CD4-positive, alpha-beta T cell (primary cell): ENCODE measurements at places on chromosomes 7 and 10.

DNA sequence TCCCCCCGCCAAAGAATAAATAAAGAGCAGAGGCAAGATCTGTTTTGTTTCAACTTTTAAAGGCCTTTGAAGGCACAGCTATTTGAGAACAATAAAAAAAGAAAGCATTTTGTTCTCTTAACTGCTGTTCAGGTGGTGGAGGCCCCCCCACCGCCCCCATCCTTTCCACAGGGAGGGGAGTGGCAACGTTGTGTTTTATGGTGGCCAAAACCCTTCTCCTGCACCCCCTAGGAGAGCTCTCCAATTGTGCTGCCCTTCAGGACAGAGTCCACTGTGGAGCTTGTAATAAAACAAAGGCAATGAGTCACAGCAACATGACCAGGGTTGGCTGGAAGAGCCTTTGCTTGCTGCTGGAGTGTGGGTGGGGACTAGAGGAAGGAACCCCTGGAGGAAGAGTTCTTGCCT, 987.9 kb downstream of the KCNMA1 start:
- DNase-seq, result no peak

DNA sequence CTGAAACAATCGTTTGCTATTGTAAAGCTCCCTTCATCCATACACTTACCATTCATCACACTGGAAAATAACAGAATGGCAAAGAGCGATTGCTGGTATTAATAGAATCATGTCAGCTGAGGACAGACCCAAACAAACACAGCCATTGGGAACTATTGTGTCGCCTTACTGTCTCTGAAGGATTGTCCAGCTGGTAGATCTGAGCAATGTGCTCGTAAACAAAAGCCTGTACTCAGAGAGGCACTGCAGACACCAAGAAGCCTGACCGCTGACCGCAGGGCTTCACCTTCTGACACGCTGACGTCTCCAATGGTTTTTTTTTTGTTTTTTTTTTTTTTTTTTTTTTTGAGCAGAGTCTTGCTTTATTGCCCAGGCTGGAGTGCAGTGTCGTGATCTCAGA, 151.0 kb upstream of the FRMD4A start:
- DNase-seq, result no peak

- no peak for DNase-seq
Measured at GRCh38 chr7:158249692-158250091, 337.9 kb downstream of the PTPRN2 start.

- DNase-seq, result peak; percentile 83
Measured at GRCh38 chr10:1938317-1938716, 201.0 kb upstream of the ADARB2 start.

DNA sequence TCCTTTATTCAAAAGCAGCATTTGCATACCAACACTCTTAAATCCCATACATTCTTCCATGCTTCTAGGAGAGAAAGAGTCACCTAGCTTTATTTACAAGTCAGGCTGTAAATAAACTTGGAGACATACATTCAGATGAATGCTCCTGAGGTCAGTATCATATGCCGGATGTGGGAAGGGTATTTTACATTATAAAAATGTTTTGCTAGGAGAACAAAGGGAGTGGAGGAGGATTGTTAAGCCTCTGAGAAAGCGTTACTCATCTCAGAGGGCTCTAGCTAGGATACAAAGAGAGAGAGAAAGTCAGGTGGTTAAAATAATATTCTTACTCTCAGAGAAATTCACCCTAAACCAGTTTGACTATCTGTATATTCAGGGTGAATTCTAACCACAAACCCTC, 300.9 kb upstream of the NPSR1 start:
- DNase-seq, result no peak

GRCh38 chr10:98916526-98917125, 319.0 kb downstream of the HPSE2 start:
- DNase-seq, result no peak

- no peak for DNase-seq
Measured at GRCh38 chr10:119754085-119754484, 28.2 kb downstream of the INPP5F start.

DNA sequence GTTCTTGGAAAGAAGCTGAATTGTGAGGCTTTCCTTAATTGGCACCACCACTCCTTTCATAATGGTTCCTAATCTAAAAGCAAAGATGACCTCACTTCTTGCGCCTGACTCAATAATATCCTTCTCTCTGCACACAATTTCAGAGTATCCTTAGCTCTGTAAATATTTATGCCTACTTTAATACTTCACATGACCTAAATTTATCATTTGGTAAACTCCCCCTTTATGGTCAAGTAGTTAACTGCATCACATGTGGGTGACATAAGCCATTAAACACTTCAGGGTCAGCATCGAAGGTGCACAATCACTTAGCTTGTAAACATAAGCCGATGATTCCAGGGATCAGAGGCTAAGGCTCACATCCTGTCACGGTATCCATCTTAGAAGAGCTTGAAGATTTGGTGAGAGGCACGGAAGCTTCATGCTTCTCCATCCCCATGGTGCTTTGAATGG, 7.3 kb upstream of the RHOBTB1 start:
- no peak for DNase-seq

DNA sequence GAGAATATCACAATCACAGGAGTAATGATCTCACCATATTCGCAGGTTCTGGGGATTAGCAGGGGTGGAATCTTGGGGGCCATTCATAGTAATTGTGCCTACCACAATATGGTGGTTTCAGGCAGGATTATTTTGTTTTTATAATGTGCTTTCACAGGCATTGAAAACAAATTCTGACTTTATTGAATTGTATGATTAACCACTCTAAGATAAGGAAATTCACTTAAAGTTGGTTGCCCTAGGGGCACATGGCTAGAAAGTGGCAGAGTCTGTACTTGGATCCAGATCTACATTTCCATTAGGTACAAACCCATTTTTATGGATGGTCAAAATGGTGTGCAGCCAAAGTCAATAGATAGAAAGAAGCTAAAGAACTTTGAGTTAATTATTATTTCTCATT, 1.7 kb downstream of the CROT start:
- no peak for DNase-seq

DNA sequence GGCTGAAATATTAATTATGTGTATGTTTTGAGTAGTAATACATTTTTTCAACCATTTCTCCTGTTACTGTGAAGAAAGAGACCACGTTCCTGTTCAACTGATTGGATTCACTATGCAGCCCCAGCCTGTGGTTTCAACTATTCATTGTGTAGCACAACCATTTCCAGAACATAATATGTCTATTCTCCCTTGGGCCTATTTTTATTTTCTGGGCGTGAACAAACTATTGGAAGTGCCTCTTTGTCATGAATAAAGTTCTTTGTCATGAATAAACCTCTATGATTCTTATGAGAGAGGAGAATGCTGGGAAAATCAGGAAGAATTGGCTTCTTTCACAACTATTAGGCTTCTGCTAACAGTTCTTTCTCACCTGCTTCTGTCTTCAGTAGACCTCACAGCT, 152.4 kb downstream of the GNAT3 start:
- DNase-seq, result no peak

GRCh38 chr10:114336823-114337509, 67.3 kb downstream of the AFAP1L2 start:
- DNase-seq, result no peak

- no peak for DNase-seq
Measured at GRCh38 chr10:72796042-72796441, 97.5 kb upstream of the OIT3 start.

- DNase-seq, result no peak
Measured at GRCh38 chr10:69817078-69817581, 15.4 kb downstream of the COL13A1 start.

GRCh38 chr10:71210542-71210871, 1.9 kb upstream of the UNC5B start:
- DNase-seq, result no peak

DNA sequence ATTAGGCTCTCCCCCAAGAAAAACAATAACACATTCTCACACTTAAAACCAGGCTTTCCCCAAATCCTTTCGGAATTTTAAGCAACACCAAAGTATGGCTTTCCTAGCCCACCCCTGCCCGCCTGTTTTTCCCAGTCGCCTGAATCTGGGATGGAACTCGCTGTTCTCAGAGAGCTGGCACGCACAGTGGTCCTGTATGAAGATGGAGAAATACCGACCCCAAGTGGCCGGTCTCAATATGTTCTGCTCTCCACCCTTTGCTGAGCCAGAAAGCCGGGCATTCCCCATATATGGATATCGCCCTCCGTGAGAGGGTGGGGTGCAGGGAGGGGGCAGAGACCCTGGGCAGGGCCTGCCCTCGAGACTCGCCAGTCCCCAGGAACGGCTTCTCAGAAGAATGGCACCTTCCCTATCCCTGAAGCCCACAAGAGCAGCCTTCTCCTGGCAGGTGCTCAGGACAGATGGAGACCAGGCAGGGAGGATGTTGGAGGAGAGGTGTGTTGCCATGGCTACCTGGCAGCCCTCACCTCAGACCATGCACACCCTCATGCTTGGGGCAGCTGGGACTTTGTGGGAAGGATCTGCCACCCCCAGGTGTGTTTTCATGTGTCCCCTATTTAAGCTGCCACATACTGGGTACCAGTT, 3.4 kb downstream of the TACR2 start:
- DNase-seq, result peak; percentile 32

GRCh38 chr7:138549082-138549481, 89.0 kb downstream of the TRIM24 start:
- no peak for DNase-seq

- DNase-seq, result no peak
Measured at GRCh38 chr7:159197066-159197975, 52.7 kb upstream of the VIPR2 start.

DNA sequence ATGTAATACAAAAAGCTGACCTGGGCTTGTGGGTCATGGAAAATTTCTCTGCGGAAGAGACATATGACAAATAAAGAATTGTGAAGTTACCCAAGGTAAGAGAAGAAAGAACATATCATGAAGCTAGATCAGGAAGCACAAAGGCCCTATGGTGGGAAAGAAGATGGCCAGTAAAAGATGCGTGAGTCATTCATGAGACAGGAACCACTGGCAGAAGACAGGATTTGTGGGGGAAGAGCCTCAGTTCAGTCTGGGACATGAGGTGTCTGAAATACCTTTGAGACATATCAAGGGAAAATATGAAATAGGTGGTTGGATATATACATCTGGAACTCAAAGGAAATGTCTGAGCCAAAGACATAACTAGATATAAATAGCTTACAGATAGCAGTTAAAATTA, 27.7 kb upstream of the AMPH start:
- DNase-seq, result no peak

DNA sequence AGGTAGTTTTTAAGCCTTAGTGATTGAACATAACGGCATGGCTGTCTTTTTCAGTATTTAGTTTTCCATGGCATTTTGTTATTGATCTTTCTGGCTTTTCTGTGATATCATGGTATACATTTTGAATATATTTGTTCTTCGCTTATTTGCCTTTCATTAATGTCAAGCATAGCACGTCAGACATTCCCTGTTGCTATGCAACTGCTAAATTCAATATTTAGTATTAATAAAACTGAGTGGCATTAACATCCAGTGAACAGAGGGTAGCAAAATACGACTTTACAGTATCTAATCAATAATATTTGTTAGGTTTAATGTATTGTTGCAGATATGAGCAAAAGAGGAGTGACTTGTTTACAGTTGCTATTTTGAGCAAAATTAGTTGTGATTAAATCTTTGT, 72.5 kb downstream of the LCOR start:
- no peak for DNase-seq

GRCh38 chr7:79091011-79091410, 362.5 kb downstream of the MAGI2 start:
- DNase-seq, result no peak

GRCh38 chr7:128728598-128728997, 10.6 kb upstream of the CALU start:
- no peak for DNase-seq

- no peak for DNase-seq
Measured at GRCh38 chr7:114934713-114935112, 12.8 kb downstream of the MDFIC start.

GRCh38 chr10:88916231-88916630, 36.2 kb downstream of the STAMBPL1 start:
- no peak for DNase-seq

DNA sequence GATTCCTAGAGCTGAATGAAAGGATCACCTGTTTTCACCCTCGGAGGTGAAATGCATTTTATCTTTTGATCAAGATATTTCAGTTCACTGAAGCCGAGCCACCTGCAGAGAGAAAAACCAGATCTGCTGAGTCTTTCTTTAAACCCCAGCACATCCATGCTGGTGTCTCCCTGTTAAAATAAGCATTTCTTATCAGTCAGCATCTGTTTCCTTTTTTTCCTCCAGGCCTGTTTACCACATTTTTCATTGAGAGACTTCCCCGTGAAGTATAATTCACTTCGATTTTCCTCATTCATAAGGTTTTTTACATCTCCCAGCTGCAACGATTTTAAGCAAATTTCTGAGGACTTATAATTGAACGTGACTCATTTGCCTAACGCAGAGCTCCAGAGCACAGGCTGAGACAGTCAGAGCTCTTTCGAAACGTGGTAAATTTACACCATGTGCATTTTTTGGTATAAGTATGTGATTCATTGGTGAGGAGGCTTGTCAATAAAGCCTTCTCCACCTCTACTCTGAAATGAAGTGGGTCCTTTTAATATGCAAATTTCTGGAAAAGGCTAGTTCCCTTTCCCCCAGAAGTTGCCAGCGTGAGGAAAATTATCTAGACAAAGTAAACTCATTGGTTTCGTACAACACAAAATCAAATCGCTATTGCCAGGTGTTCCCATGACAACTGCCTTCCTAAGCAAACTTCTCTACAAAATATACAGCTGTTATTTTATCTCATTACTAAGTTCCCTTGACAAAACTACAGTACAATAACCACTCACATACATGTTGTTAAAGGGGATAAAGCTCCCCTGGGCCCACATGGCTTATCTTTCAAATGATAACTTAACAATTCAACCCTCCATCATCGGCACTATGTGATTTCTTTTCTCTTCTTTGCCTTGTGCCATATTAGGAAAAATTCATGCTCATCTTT, 374.8 kb upstream of the AKR1E2 start:
- no peak for DNase-seq

DNA sequence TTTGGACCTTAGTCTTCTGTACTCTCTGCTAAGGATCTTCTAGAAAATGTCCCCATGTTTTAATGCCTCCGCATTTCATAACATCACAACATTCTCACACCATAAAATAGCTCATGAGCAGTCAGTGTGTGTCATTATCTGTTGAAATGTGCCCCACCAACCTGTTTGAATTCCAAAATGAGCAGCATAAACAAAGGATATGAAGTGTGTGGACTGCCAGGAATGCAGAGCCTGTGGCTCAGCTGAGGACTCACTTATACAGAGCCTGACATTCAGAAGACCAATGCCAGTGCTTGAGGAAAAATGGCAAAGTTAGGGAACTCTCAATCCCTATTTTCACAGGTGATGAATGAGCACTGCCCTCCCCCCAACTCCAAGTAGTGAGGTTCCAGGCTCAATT, 621.4 kb downstream of the POM121L12 start:
- DNase-seq, result no peak

DNA sequence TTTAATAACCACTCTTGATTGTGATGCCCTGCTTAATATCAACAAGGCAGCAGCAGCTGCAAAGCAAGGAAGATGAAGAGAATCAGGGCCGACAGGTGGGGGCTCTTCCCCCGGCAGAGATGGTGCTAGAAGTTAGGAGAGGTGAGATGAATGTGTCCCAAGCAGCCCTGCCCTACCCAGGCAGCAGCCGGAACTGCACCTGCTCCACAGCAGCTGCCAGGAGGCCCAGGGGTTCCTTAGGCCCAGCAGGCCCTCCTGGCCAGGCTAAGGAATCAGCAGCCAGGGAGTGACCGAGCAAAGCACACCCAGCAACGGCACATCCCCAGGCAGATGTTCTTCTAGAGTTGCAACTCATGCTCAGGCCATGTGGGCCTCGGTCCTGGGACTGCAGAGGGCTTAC, 17.9 kb downstream of the AFAP1L2 start:
- no peak for DNase-seq

- no peak for DNase-seq
Measured at GRCh38 chr7:44396931-44397545, 71.6 kb upstream of the CAMK2B start.
